ENCODE measurements at places on chromosomes 1 and 21. TPM values are rescaled to one million over a fixed set of nuclear protein-coding genes. Genes with fewer than 3 reads are reported as not detected.
A peak's percentile ranks its signal among the peaks of the same experiment; 100 is the strongest.

The ANXA9 gene
- polyA plus RNA-seq: 0.21 TPM

The CYP2J2 gene
- 0.10 TPM for polyA plus RNA-seq

DNA sequence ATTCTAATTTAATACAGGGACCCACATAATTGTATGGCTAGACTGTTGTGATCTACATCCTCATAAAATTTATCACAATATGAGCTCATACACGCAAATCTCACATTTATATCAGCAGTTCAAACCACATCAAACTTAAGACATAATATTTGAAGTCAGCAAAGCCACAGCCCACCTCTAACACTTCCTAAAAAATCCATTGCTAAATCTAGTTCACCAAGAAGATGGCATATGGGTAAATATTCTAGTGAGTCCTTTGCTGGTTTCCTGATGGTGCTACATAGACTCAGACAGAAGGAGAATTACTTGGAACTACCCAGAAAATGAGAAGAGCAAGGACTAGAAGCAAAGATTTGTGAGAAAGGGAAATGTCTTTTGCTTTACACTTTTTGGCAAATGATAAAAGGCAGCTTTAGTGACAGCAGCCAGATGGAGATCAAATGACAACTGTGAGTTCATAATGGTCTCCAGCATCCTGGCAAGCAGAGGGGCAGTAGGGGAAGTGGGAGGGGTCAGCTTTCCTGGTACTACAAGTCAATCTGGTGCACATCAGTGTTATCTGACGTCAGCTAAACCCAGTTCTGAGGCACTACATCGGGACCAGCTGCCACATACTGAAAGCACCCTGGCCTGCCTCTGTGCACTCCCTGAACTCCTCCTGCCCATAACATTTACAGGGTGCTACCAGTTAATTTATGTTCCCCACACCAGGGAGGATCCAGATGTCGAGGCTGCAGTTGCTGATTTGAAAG lies 10.6 kb upstream of the GADD45A start:
- no peak for DNase-seq

DNA sequence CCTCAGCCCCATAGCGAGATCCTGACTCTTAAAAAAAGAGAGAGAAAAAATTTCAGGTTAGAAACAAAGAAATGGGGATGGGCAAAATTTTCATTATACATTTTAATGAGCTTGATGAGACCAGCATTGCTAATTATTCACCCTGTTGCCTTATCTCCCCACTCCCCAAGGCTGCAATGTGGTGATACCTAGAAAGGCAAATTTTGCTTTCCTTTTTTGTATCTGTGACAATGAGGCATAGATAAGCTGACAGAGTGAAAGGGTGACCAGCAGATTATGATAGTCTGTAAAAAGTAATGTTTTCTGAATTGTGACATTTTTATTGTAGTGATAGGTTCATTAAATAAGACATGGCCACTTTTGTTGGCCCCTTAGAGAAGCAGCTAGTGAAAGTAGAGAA lies 12.9 kb downstream of the SRRM1 start:
- DNase-seq: no peak

GRCh38 chr1:115160728-115161127 lies 71.4 kb upstream of the TSPAN2 start:
- DNase-seq: no peak

DNA sequence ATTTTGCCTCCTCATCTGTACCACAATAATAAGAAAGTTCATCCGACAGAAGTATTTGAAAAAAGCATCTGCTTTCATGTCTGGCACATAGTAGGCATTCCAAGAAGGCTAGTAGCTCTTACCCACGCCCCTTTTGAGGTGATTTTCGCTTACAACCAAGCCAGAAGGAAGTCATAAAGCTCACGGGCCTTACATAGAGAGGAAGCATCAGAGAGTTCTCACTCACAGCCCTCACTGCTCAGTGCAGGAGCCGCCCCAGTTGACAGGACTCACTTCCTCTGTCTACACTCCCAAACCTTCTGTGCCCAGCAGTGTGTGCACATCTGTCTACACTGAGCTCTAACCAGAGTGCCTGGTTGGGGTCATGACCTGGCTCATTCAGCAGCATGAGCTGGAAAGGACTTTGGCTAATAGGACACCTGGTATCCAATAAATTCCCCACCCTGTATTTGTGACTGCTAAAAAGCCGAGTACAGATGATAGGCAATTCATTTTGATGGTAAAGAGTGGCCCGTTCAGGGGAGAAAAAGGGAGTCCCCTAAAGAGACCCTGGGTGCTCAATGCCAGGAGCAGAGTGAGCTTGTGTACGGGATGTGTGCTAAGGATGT lies 36.8 kb upstream of the DUSP10 start:
- no peak for DNase-seq

DNA sequence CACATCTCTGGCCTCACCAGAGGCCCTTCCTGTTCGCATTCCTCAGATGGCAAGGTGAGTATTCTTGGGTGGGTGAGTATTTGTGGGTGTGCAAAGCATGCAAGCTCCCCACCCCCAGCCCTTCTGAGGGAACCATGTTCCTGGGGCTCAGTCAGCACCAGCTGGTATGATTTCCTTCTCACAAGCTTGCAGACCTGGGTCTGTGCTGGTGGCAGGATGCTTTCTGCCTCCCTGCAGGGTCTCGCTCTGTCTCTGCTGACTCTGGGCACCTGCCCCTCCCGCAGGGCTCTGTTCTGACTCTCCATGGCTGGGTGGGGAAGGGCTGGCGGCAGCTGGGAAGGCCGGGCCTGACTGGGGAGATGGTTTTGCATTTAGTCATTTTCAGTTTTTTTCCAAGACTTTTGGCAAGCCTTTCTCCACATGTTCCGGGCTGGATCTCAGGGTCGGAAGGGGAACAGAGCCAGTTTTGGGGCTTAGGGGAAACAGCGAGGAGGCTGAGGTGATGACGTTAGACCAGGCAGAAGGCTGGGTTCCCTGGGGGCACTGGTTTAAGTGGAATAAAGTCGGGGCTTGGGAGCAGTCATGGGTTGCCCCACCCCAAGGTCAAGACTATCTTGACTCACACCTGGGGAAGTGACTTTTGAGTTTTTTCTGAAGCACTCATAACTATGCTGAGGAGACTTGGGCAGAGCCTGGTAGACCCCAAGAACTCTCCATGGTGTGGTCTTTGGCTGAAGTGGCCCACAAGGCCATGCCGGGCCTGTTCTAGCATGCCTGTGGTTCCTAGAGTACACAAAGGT lies 6.2 kb downstream of the RASSF5 start:
- DNase-seq: peak; percentile 61

- DNase-seq: no peak
Observed at GRCh38 chr21:29265690-29266479, 32.8 kb upstream of the BACH1 start.
